ENCODE measurements at places on chromosomes 11 and 22.

GRCh38 chr11:93791493-93791892 lies 7.4 kb downstream of the MED17 start:
- DNase-seq = no peak

DNA sequence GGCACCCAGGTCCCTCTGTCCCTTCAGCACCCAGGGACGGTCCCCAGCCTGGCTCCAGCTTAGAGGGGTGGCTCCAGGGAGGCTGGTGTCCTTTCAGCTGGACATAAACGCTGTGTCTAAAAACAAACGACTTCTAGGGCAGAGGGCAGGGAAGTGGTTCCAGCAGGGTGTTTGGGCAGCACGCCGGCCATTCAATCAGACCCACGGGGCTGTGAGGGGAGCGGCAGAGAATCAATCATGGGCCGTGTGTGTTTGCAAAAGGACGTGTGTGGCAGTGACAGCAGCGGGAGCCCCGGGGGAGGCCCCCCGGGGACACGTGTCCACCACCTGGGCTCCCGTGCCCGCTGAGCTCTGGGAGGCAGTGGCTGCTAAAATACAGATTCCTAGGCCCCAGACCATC lies 127.7 kb downstream of the MN1 start:
- DNase-seq = no peak

DNA sequence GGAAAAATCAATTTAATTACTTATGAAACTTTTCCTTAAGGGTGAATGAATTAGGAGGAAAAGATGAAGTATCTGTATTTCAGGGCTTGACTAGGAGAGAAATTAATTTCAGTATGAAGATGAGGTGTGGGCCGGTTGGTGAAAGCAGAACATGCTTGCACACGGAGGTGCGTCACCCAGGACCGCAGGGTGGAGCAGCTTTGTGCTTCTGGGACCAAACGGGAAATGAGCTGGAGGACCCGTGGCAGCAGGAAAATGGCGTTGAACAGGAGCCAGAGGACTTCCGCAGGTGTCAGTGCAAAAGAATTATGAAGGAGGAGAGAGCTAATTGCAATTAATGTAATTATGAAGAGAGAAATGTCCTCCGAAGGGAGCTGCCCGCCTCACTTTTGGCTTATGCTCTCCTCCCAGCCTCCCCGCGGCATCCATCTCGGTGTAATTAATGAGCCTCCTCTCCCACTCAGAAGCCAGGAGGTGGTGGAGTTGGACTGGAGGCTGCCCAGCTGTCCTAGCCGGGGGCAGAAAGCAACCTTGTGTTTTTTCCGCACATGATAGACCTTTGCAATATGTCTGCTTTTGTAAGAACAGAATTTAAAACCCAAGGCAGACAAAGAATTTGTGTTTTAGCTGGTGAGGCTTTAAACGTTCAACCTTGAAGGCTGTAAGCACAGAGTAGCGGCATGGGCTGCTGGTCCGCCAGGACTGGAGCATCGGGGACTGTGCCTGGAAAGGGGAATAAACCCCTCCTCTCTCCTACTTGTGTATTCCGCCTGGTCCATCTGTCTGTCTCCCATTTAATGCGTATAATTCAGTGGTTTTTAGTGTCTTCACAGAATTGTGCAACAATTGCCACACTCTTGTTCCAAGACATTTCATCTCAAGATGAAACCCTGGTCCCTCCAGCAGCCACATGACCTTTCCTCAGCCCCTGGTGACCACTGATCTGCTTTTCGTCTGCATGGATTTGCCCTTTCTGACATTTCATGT lies 180.6 kb downstream of the TBC1D22A start:
- DNase-seq = no peak

GRCh38 chr11:62794201-62794775 lies 2.5 kb upstream of the TMEM223 start:
- no peak for DNase-seq

DNA sequence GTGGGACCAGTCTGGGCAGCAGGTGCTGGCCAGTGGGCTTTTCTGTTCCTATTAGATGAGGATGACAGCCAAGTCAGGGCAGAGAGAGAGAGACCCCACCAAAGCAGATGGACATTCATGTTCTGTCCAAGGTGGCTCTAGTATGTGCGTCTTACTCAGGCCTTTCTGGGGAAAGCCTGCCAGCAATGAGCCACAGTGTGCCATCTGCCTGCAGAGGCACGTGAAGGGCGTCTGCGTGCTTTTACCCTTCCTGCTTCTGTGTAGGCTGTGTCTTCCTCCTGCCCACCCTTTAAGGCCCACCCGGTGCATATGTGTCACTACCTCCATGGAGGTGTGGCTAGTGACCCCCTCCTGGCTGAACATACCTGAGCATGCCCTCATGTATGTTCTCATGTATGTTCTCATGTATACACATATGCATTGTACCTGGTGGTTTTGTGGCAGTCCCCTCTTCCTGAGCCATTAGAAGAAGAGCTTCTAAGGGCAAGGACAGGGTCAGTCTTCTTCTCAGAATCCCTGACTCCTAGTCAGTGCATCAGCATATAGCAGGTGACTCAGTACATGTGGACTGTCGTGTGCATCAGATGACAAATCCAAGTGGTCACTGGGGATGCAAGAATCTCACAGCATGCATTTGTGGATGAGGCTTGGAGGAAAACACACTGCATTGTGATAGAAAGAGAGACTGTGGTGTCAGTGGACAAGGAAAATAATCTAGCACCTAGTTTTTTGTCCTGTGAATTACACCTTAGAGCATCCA lies 90.4 kb upstream of the YWHAH start:
- DNase-seq = no peak

DNA sequence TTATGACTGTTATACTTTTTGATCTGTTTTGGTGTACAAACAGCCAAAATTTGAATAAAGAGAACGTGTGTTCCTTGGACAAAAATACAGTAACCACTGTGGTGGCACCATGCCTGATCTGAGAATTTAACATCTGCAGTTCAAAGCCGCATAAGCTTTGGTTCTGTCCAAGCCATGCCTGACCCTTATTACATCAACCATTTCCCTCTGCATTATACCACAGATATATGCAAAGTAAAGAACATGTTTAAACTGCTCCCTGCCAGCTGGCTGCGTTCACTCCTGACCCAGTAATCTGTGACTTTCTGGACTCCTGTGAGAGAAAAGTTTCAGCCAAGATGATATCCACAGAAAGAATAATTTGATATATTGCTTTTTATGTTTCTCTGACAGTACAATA lies 890.5 kb upstream of the ANO3 start:
- no peak for DNase-seq

DNA sequence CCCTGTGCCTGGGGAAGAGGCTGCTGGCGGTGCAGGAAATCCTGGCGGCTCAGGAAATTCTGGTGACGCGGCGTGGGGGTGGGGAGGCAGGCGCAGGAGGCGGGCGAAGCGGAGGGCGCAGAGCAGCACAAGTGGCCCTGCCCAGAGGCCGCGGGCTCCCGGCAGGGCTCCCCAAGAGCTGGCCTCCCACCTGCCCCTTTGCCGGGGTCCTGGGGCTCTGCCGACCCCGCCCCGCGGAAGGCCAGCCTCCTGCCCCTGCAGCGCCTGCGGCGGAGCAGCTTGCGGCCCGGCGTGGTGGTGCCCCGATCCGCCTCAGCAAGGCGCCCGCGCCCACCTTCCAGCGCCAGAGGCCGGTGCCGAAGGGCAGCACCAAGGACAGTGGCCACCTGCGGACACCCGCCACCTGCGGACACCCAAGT lies 100.2 kb upstream of the OR4C13 start:
- no peak for DNase-seq

GRCh38 chr22:17366830-17367229 lies 2.4 kb upstream of the CECR2 start:
- DNase-seq = no peak

DNA sequence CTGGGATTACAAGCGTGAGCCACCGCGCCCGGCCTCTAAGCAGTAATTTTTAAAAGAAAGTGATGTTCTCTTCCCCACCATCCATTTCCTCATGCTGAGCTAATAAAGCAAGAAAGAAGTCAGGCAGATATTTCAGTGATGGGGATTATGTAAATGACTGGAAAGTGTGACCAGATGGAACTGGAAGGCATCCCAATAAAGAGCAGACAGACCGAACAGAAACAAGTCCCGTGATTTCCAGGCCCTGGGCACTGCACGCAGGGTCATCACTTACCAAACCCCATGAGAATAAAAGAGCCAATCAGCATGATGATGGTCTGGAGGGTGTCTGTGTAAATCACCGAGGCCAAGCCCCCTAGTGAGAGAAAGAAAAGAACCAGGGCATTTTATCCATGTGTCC lies 18.2 kb downstream of the SLC5A4 start:
- no peak for DNase-seq

DNA sequence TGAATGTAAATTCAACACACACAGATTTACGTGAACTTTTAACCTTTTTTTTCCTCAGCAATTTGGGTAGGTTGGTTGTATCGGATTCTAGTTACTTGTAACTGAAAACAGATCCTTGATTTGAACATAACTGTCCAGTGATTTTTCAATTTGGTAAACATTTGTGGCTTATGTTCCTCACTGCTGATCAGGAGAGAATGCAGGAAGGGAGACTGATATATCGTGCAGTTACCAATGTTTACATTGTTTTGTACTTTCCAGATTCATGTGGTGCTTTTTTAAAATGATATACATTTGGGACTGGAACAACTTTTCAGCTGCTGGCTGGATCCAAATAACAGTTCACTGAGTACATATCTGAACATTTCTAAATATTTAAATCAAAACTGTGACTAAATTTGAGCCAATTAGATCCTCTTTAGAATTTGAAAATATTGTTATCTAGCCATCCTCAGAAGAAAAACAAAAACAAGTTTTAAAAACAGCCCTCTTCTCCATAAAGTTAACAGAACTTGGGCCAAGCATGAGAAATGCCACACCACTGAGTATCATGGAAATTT lies 84.3 kb upstream of the MTMR2 start:
- DNase-seq = no peak

GRCh38 chr22:35863432-35863831 lies 145.8 kb downstream of the APOL5 start:
- DNase-seq = no peak

GRCh38 chr11:124762105-124762623 lies at the start of gene ESAM:
ESAM (minus strand) TSS chr11:124762290; CDS start chr11:124762154, 136 bp downstream.
- DNase-seq = no peak

GRCh38 chr22:49517211-49517610 lies 310.5 kb downstream of the BRD1 start:
- no peak for DNase-seq
